NCI-H510A (cell line): ENCODE measurements at places on chromosomes 5 and 9.

DNA sequence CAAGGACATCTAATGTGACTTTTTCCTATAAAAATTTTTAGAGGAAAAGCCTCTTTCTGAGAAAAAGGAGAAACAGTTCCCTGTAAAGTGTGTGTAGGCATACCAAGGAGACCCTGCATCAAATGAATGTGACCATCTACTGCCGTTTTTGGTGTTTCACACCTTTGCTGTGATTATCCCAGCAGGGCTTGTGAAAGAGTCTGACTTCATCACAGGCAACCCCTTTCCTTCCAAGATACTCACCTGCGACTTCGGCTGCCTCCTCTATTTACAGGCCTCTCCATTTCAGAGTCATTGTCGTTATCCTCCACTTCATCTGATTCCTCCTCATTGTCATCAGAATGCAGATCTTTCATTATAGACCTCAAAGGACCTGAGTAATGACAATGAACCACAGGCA is 259.1 kb downstream of the MLLT3 start:
- no peak for DNase-seq

GRCh38 chr9:13904746-13905145 is 409.2 kb downstream of the NFIB start:
- no peak for DNase-seq

DNA sequence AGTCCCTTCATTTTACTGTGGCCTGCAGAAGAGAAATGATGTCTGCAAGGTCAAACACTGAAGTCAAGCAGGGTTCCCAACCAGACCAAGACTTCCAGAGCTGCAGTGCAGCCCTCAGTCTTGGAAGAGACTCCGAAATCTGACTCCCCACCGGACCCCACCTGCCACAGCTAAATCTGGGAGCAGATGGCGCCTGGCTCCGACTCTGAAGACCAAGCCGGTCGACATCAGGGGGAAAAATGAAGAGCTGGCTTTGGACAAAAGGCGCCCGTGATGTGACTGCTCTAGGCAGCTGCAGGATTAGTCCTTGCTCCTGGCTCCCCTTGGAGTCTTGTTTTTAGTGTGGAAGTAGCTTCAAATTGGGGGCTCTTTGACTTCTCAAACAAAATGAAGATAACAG is 72.4 kb upstream of the ZNF622 start:
- no peak for DNase-seq

DNA sequence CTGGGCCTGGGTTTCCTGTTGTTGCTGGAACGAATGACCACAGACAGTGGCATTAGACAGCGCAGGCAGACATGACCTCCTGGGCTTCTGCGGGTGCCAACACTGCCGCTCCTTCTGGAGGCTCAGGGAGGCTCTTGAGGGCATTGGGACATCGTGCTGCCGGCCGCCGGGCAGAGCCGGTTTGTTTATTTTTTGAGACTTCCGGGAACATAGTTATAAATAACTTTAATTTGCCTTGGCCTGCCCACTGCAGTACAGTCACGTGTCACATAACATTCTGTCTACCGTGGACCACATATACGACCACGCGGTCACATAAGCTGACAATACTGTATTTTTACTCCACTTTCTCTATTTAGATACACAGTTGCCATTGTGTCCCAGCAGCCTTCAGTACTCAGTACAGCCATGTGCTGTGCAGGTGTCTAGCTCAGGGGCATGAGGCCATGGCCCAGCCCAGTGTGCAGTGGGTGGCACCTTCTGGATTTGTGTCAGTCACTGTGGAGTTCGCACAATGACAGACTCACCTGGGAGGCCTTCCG is 8.2 kb upstream of the TOR4A start:
- no peak for DNase-seq

- no peak for DNase-seq
These were observed 80.3 kb downstream of the RXRA start for GRCh38 chr9:134406366-134407120.

GRCh38 chr5:131280417-131280816 is 16.6 kb downstream of the CDC42SE2 start:
- DNase-seq: no peak

DNA sequence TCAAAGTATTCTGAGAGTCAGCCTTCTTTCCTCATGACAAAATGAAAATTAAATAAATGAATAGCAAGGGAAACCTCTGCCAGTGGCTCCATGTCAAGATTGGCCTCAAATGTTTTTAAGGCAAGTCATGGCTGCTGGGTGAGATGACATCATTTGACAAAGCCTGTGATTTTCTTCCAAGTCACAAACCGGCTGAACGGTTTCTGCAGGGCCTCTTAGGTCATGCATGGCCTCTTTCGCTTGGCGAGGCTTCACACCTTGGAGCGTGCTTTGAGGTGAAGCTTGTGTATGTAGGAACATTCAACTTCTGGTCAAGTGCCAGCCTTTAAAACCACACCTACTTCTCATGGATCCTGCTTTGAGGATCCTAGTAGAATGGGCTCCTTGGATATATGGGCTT is 161.0 kb upstream of the ZNF618 start:
- no peak for DNase-seq

DNA sequence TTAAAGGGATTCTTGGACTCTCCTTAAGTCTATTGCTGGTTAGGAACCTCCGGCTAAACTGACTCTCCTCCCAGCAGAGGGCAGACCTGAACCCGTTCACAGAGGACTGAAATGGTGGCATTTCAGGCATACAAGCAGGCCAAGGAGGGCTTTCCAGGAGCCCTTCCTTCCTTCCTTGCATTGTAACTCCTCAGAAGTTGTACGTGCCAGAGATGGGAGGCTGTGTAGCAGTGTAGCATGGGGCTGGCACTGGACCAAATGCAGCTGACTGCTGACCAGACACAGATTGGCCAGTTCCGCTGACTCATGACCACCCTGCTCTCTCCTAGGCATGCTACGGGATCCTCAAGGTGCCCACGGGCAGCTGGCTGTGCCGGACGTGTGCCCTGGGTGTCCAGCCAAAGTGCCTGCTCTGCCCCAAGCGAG is 36.4 kb downstream of the JADE2 start:
- DNase-seq: no peak

DNA sequence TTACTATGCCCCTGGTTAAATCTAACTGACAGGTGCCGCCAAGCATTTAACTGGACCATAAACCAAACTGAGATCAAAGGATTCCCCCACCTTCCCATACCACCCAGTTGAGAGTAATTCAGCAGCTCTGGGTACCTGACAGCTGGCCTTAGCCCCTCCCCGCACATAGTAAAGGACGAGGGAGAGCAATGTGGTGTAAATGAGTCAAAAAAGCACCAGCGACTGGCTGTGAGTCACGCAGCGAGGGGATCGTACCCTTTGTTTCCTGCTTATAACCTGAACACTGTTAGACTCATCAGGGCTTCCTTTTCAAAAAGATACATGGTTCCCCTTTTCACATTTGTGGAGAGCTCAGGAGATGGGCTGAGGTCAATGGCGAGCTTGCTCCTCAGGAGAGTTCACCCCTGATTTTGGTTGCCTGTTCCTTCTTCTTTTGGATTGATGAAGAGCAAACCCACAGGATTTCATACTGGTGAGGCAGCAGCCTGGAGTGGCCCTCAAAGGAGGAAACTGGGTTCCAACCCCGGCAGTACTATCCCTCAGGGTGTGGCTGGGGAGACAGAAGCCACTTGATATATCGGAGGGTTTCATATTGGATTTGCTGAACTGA is 71.5 kb downstream of the ANKRD33B start:
- DNase-seq: no peak

DNA sequence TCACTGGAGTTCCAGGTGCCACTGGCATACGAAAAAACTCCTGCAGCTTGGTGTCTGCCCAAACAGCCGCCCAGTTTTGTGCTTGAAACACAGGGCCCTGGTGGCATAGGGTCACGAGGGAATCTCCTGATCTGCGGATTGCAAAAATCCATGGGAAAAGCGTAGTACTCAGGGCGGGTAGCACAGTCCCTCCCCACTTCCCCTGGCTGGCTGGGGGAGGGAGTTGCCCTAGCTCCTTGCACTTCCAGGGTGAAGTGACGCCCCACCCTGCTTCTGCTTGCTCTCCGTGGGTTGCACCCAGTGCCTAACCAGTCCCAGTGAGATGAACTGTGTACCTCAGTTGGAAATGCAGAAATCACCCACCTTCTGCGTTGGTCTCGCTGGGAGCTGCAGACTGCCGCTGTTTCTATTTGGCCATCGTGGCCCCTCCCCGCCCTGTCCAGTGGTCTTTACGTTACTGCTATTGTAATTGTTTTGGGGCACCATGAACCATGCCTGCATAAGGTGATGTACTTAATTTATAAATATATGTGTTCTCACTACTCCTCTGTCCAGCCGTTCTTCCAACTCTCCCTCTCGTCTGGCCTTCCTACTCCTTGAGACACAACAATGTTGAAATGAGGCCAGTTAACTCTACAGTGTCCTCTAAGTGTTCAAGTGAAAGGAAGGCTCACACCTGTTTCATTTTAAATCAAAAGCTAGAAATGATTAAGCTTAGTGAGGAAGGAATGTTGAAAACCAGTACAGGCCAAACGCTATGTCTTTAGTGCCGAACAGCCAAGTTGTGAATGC is 65.9 kb downstream of the CCDC171 start:
- no peak for DNase-seq

GRCh38 chr5:81247441-81247972 is 14.4 kb downstream of the CKMT2 start:
- no peak for DNase-seq

- no peak for DNase-seq
These were observed 165.9 kb downstream of the ALDH1A1 start for GRCh38 chr9:72786948-72787347.

- DNase-seq: no peak
These were observed 56.1 kb upstream of the CCDC112 start for GRCh38 chr5:115352571-115352970.

GRCh38 chr5:2538169-2538568 is 213.3 kb downstream of the IRX2 start:
- no peak for DNase-seq

- DNase-seq: no peak
These were observed 278.8 kb downstream of the GAS1 start for GRCh38 chr9:86668488-86668887.

- no peak for DNase-seq
These were observed 87.9 kb upstream of the TRPC7 start for GRCh38 chr5:136453199-136453598.

GRCh38 chr5:142327111-142327842 is 2.5 kb upstream of the SPRY4 start:
- DNase-seq: no peak

DNA sequence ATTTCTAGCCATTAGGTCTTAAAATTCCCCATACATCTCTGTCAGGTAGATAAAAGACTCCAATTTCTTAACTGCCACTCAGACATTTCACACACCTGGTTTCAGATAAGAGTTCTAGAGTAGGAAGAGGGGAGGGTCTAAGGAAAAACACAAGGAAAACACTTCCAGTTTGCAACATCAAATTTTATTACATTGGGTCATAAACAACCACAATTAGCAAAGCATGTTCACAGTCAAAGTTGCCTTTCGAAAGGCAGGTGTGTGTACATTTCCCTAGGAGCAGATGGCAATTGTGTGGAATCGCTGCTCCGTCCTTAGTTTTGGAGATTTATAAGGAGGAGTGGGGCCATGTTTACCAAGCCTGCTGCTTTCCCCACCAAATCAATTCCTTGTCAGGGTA is 120.8 kb downstream of the DMRT2 start:
- DNase-seq: no peak

DNA sequence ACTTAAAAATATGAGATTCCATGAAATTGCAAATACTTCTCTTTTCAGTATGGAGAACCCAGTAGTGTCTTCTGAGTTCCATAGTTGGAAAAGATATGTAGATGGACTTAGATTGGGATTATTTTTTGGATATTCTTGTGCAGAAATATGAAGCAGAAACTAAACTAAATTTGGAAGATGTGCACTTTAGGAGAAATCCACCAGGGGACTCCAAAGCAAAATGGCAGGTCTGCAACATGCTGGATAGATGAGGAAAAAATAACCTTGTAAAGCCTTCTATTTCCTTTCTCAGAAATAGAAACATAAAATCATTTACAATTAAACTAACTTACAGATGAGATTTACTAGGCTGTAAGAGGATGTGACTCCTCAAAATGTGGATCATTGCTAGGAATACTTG is 49.2 kb upstream of the MINAR2 start:
- no peak for DNase-seq

DNA sequence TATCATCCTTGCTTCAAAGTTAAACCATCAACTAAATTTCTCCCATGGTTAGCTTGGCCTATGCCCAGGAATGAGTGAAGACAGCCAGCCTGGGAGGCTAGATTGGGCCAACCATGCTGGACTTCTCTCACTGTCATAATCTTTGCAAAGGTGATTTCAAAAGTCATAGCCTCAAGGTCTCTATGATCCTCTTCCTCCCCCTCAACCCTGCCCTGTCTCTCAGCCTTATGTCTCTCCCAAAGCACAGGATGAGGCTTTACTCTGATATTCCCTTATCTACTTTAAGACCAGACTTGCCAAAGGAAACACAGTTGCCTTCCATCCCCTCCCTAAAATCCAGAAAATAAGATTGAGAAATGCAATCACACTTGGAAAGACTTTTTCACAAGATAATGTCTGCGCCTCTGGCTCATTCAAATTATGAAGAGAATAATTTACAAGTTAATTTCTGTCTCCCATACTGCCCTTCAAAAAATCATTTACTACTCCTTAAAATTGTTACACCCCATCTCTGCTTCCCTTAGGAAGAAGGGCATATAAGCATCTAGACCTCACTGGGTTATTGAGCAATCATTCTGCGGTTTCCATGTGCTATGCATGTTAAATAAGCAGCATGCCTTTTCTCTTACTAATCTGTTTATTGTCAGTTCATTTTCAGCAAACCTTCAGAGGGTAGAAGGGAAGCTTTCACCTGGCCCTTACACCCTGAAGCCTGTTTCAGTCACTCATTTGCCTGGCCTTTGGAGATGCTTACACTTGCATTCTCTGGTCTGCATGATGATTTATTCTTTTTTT is 113.8 kb upstream of the ANKRD55 start:
- DNase-seq: no peak

DNA sequence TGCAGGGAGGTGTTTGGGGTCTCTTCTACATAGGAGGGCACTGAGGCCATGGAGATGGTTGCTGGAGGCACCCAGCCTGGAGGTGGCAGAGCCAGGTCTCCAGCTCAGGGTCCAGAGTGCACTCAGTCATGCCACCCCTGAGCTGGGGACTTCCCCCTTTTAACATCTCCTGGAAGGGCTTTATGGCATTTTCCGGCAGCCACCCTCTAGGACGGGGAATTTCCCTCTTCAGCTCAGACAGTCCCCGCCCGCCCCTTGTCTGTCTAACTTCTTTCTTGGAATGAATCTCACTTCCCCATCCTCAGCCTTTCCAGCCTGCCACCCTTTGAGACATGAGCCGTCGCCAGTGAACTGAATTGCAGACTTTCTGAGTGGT is 49.9 kb downstream of the COL15A1 start:
- no peak for DNase-seq
